ENCODE measurements at places on chromosomes 11 and 22.

- peaks cover 20% of the 10 kb centered on the region for H3K4me1 ChIP-seq
- peaks cover 22% of the 10 kb centered on the region for H3K27me3 ChIP-seq
- H3K27ac ChIP-seq = no peak within 1 kb of the TSS
- H3K4me3 ChIP-seq = peak within 1 kb of the TSS; percentile 93
- DNase-seq = peak; percentile 54
Measured at GRCh38 chr11:57515332-57516060, at the start of gene SLC43A1. Gene SLC43A1, minus strand, starts transcription at chr11:57515702. Its CDS starts 1,591 bp downstream, at chr11:57514111.

GRCh38 chr11:76671237-76671592, 668 bp upstream of the LRRC32 start:
- H3K4me1 ChIP-seq = peaks cover 22% of the 10 kb centered on the region
- H3K36me3 ChIP-seq = no peaks in the 10 kb centered on the region
- H3K4me3 ChIP-seq = peak overlapping the region; percentile 61
- H3K27me3 ChIP-seq = peaks cover 22% of the 10 kb centered on the region

GRCh38 chr11:95363708-95364107, 132.7 kb upstream of the SESN3 start:
- H3K4me3 ChIP-seq = 0 out of 2 replicates have a peak overlapping the region, but pooled peaks have one; percentile 1
- peaks cover 65% of the 10 kb centered on the region for H3K4me1 ChIP-seq
- no peaks in the 10 kb centered on the region for H3K36me3 ChIP-seq
- no peak overlapping the region for H3K27ac ChIP-seq
- H3K27me3 ChIP-seq = peaks cover 4% of the 10 kb centered on the region

- H3K27ac ChIP-seq = no peak overlapping the region
- no peak overlapping the region for H3K4me3 ChIP-seq
- H3K27me3 ChIP-seq = no peaks in the 10 kb centered on the region
- peaks cover 25% of the 10 kb centered on the region for H3K4me1 ChIP-seq
Measured at GRCh38 chr11:70124321-70125000, 46.3 kb downstream of the ANO1 start.

- no peaks in the 10 kb centered on the region for H3K27me3 ChIP-seq
- H3K4me3 ChIP-seq = no peak overlapping the region
- no peak for DNase-seq
- H3K4me1 ChIP-seq = peaks cover 37% of the 10 kb centered on the region
- H3K27ac ChIP-seq = no peak overlapping the region
Measured at GRCh38 chr22:29060251-29060869, 1.3 kb downstream of the C22orf31 start.

- no peak overlapping the region for H3K4me3 ChIP-seq
- H3K36me3 ChIP-seq = no peaks in the 10 kb centered on the region
- H3K27me3 ChIP-seq = peaks cover 3% of the 10 kb centered on the region
- H3K4me1 ChIP-seq = peaks cover 11% of the 10 kb centered on the region
- no peak for DNase-seq
Measured at GRCh38 chr11:11709447-11710239, 87.8 kb upstream of the GALNT18 start.

GRCh38 chr11:6270584-6271246, 11.1 kb downstream of the CCKBR start:
- H3K4me3 ChIP-seq = no peak overlapping the region
- H3K27ac ChIP-seq = no peak overlapping the region
- H3K27me3 ChIP-seq = peaks cover 38% of the 10 kb centered on the region
- H3K4me1 ChIP-seq = peaks cover 7% of the 10 kb centered on the region
- no peak for DNase-seq

DNA sequence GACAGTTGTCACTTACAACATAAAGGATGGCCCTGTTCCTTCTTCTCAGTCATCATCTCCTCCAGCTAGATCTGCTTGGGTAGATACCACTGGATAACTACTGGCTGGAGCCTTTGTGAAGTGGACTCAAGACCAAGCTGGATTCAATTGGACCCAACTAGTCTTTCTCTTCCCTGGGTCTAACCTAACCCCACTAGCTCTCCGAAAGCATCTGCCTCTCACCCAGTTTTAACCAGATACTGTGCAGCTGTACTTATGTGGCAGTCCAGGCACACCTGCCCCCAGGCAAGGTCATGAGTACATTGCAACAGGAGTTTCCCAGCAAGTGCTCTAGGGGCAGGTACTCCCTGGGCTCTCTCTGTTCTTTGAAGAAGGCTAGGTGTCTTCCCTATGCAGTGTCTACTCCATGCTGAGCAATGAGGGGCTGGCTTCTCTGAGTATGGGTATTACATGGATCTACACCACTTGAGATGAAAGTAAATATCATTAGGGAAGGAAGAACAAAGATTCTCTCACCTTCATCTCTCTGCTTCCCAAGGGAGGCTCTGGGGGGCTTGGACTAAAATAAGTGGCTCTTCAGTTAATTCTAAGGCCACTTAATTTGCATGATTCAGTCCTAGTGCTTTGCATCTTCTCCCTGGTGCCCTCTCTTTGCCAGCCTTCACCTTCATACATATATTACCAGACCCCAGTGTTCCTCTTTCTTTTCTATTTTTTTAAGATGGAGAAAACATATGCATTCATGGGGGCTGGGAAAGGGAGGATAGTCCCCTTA, 236.1 kb downstream of the NXPE2 start:
- H3K27ac ChIP-seq = no peak overlapping the region
- peaks cover 6% of the 10 kb centered on the region for H3K27me3 ChIP-seq
- H3K4me1 ChIP-seq = no peaks in the 10 kb centered on the region
- DNase-seq = no peak
- H3K36me3 ChIP-seq = no peaks in the 10 kb centered on the region

DNA sequence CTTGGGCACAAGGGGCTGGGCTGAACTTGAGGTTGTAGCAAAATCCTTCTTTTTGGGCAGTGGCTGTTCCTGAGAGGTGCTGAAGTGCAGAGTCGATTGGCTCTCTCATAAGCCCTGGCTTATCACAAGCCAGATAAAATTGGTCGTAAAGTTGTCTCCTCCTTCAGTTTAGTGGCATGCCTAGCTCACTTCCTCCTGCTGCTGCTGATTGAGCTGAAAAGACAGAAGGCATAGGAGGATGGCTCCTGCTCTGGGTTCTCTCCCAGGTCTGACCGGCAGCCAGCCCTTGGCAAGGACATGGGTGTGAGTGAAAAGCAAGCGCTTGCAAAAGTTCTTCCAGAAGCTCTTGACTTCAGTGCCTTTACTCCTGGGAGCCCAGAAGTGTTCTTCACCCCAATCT, 83.9 kb downstream of the LDLRAD3 start:
- no peak for DNase-seq
- no peaks in the 10 kb centered on the region for H3K27me3 ChIP-seq
- H3K27ac ChIP-seq = no peak overlapping the region
- no peak overlapping the region for H3K4me3 ChIP-seq

DNA sequence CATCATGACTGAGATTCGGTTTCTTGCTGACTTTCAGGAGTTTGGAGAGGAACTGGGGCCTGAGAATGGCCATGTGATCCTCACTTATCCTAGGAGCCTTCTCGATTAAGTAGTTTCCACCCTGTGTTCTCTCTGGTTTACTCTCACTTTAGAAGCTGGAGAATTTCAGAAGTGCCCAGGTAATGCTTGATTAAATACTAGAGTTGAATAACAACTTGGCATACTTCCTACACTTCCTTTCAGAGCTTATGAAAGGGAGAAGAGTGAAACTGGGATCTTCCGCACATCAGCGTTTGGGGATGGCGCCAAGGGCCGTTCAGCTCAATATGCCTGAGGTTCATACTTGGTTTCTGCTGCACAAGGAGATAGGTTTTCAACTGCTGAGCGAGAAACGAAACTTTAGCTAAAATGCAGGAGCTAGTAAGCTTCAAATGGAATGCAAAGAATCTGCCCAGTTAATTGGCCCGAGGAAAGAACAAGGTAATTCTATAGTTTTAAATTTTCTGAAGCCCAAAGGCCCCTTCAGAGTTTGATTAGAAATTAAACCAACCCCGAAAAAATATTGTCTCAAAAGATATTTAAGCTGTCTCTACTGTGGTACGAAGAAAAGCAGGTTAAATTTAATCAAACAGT, 823 bp upstream of the MUC15 start:
- H3K27me3 ChIP-seq = no peaks in the 10 kb centered on the region
- peak overlapping the region; percentile 87 for H3K27ac ChIP-seq
- H3K36me3 ChIP-seq = no peaks in the 10 kb centered on the region
- no peak for DNase-seq
- H3K4me1 ChIP-seq = peaks cover 20% of the 10 kb centered on the region
- H3K4me3 ChIP-seq = no peak overlapping the region

GRCh38 chr11:128415539-128415938, 171.8 kb downstream of the ETS1 start:
- H3K4me3 ChIP-seq = no peak overlapping the region
- no peaks in the 10 kb centered on the region for H3K4me1 ChIP-seq
- no peak overlapping the region for H3K27ac ChIP-seq
- no peaks in the 10 kb centered on the region for H3K36me3 ChIP-seq
- H3K27me3 ChIP-seq = no peaks in the 10 kb centered on the region

DNA sequence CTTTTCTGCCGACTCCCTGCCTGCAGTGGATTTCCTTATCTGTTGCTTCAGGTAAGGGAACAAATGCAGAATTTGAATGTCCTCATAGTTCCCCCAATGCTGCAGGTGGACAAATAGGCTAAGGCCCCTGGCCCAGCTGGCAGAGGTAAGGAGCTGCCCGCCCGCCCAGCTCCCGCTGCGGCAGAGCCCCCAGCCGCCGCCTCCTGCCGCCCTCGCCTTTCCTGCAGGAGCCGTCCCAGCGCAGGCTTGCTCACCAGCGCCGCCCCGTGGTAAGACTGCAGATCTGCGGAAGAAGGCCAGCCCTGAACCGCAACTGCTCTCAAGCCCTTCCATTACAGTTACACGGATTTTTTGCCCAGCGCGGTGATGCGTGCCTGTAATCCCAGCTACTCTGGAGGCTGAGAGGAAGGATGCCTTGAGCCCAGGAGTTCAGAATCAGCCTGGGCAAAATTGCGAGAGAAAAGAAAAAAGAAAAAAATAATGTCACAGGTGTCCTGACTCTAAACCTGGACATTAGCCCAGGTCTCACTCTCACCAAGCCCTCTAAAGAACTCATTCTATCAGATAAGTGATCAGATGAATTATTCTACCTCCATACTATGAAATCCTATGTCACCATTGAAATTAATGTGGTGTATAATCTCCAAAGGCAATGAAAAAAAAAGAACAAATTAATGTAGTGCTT, 51.2 kb upstream of the EMID1 start:
- no peak overlapping the region for H3K4me3 ChIP-seq
- no peak overlapping the region for H3K27ac ChIP-seq
- 0 out of 2 replicates have a peak, but pooled peaks cover 2% of the 10 kb centered on the region for H3K27me3 ChIP-seq
- no peaks in the 10 kb centered on the region for H3K36me3 ChIP-seq
- H3K4me1 ChIP-seq = peaks cover 49% of the 10 kb centered on the region

DNA sequence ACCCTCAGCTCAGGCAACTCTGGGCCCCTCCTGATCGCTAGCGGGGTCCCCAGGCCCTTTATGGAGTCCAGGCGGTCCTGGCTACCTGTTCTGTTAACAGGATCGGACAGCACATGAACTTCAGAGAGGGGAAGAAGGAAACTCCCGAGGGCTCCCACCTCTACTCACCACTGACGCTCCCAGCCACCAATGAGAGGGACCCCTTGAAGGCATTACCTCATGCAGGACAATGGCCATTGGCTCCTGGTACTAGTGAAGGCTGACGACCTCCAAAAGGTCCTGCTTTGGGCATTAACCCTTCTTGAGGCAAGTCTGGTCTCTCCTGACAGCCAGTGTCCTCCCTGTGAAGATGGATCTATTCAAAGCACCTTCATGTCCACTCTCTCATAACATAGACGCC, 71.5 kb upstream of the LMO1 start:
- DNase-seq = no peak
- H3K36me3 ChIP-seq = no peaks in the 10 kb centered on the region
- H3K27ac ChIP-seq = no peak overlapping the region
- peaks cover 27% of the 10 kb centered on the region for H3K4me1 ChIP-seq

GRCh38 chr22:36884349-36885158, 23.7 kb downstream of the NCF4 start:
- H3K36me3 ChIP-seq = peaks cover 12% of the 10 kb centered on the region
- no peak overlapping the region for H3K27ac ChIP-seq
- peaks cover 3% of the 10 kb centered on the region for H3K27me3 ChIP-seq
- no peak overlapping the region for H3K4me3 ChIP-seq
- no peak for DNase-seq

GRCh38 chr11:75896843-75897419, 81.9 kb downstream of the UVRAG start:
- H3K27me3 ChIP-seq = no peaks in the 10 kb centered on the region
- DNase-seq = no peak
- H3K36me3 ChIP-seq = peaks cover 4% of the 10 kb centered on the region
- no peaks in the 10 kb centered on the region for H3K4me1 ChIP-seq

DNA sequence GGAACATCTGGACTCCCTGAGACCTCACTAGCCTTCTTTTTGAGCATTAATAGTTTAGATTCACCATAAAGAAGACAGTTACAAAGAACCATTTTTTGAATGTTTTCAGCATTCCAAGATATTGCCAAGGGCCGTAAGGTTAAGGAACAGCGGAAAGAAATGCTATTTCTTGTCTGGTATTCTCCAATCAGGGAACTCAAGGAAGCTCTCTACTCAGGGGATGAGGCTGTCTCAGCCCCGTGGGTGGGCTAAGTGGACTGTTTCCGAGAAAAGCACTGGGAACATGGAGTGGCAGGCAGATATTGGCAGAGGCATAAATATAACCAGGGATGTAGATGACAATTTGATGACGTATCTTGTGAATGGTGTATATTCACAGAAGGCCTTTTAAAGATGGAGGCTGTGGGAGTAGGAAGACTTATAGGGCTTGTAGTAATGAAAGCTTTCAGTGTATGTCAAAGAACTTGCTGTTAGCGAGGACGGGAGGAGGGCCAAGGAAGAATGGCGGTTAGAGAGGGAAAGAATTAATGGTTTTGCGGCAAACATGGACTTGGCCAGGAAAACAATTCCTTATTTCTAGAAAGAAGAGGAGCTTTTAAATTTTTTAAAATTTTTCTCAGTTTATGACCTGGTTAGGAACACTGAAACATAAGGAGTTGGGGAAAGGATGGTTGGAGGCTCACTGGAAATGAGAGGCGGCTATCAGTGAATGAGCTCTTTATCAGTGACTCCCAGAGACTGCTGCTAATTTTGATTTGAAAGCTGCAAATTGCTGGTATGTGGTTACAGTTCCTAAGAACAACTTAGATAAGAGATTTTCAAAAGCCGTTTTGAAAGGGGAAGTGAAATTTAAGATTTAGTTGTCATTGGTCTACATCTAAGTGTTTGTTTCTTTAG, 64.6 kb downstream of the ST3GAL4 start:
- no peak overlapping the region for H3K27ac ChIP-seq
- no peak overlapping the region for H3K4me3 ChIP-seq
- H3K36me3 ChIP-seq = no peaks in the 10 kb centered on the region
- H3K27me3 ChIP-seq = peaks cover 8% of the 10 kb centered on the region
- no peak for DNase-seq

GRCh38 chr11:111417766-111418435, 38.8 kb upstream of the POU2AF1 start:
- H3K27ac ChIP-seq = no peak overlapping the region
- no peaks in the 10 kb centered on the region for H3K27me3 ChIP-seq
- no peak for DNase-seq
- H3K4me3 ChIP-seq = no peak overlapping the region
